T-helper 2 cell treated with Interferon-gamma antibody and Interleukin-4, amounts not matched to agents 5 μg/mL and 100 μg/mL, for 36 hours (primary cell): ENCODE measurements at places on chromosomes 16 and 17.

DNA sequence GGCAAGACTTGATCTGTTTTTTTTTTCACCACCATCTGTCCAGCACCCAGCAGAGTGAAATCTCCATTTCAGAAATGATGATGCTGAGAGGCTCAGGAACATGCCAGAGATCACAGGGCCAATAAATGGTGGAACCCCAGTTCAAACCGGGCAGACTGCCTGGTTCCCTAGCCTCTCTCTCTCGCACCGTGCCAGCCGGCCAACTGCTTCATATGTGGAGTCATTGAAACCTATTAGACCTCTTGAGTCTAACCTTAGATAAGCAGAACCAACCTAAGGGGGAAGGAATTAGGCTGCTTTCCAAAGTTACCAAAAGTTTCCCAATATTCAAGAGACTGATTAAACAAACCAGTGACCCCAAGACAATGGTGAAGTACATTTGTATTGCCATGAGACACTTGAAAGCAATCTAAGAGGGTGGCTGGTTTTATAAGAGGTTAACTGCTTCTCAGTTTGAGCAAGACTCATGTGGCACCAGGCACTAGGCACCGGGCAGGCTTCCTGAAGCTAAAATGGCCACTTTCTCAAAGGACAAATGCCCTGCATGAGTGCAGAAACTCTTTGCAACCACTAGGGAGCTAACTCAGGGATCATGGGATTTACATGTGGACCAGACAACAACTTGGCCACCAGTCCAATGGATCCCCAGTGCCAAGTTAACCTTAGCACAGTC, 18.4 kb downstream of the TOX3 start:
- no peak for DNase-seq

DNA sequence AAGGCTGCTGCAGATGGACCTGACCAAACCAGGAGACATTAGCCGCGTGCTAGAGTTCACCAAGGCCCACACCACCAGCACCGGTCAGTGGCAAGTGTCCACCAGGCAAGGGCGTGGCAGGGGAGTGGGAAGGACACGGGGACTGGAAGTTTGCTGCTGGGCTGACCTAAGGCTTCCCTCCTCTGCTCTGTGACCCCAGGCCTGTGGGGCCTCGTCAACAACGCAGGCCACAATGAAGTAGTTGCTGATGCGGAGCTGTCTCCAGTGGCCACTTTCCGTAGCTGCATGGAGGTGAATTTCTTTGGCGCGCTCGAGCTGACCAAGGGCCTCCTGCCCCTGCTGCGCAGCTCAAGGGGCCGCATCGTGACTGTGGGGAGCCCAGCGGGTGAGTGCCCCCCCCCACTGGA, 4.8 kb downstream of the HSD11B2 start:
- no peak for DNase-seq

DNA sequence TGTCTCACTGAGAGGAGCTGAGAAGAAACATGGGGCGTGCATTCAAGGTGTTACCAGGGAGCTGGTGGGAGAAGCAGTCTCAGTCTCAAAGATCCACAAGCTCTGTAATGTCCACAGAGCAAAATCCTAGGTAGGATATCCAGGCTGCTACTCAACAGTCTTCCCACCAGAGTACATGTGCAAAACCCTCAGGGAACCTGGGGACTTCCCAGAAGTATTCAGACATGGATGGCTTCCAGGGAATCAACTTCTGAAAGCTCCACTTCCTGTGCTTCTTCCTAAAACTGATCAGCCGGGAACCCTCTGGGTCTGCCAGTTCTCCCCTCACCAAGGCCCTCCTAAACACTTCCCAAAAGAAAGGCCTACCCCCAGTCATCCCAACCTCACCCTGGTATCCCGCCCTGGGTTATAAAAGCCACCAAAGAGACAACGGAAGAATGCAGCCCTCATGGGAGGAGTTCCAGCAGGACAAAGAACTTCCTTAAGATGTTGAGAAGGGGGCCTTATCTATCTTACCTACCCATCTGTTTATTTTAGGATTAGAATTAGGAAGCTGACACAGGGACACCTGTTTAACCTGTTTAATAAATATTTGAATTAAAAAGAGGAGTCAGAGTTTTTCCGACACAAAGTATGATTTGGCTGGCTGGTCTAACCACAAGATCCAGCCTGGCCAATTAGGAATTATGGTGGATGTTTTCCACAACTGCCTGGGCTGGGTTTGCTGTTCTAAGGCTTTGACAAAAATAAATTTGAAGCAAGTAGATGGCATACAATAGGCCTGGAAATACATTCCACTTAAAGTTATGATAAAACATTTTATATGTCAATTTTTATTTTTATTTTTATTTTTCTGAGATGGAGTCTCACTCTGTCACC, 37.0 kb downstream of the CUEDC1 start:
- no peak for DNase-seq

- peak; percentile 87 for DNase-seq
These were observed 129.5 kb downstream of the ANKRD11 start for GRCh38 chr16:89360760-89361435.

- no peak for DNase-seq
These were observed 16.5 kb downstream of the YPEL2 start for GRCh38 chr17:59347975-59348391.

- no peak for DNase-seq
These were observed 286.7 kb upstream of the CDH5 start for GRCh38 chr16:66079671-66080334.

GRCh38 chr17:82864713-82865248, 25.0 kb upstream of the ZNF750 start:
- no peak for DNase-seq

DNA sequence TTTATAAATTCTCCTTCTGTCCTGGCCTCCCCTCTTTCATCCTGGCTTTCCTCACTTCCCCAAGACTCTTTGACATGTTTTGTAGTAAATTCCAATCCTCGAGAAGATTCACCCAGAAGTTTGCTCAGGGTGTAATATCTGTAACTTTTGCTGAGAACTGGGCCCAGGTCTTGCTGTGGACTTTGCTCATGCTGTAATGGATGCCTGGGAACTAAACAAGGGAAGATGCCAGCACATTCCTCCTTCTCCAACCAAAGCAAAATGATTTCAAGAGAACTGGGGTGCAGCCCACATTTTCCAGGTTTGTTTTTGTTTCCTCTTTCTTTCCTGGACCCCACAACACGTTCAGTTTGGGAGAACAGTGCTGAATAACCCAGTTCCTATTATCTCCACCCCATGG, 6.6 kb upstream of the SALL1 start:
- no peak for DNase-seq

DNA sequence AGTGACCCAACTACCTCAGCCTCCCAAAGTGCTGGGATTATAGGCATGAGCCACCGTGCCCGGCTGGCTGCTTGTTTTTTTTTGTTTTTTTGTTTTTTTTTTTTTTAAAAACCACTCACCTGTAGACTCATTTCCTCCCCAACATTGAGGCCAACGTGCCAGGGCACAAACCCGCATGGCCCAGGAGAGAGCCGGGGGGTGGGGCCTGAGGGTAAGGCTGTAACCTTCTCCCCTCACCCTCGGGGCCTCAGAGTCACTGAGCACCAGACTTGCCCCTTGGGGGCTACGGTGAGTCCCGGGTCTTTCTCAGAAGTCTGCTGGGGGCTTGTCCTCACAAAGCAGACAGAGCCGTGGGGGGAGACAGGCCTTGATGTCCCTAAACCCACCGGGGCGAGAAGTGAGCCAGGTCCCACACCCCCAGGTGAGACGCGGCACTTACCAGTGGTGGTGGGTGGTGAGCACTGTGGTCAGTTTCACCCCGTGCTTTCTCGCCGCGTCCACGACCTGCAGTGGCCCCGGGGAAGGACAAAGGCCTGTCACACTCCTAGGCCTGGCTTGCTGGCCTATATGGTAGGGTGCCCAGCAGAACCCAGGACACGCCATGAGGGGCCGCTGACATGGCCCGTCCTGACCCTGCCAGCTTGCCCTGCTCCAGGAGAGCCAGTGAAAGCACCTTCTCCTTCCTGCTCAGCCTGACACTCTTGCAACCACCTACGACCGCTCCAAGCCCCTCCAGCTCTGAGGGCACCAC, 4.6 kb downstream of the HAGH start:
- no peak for DNase-seq

DNA sequence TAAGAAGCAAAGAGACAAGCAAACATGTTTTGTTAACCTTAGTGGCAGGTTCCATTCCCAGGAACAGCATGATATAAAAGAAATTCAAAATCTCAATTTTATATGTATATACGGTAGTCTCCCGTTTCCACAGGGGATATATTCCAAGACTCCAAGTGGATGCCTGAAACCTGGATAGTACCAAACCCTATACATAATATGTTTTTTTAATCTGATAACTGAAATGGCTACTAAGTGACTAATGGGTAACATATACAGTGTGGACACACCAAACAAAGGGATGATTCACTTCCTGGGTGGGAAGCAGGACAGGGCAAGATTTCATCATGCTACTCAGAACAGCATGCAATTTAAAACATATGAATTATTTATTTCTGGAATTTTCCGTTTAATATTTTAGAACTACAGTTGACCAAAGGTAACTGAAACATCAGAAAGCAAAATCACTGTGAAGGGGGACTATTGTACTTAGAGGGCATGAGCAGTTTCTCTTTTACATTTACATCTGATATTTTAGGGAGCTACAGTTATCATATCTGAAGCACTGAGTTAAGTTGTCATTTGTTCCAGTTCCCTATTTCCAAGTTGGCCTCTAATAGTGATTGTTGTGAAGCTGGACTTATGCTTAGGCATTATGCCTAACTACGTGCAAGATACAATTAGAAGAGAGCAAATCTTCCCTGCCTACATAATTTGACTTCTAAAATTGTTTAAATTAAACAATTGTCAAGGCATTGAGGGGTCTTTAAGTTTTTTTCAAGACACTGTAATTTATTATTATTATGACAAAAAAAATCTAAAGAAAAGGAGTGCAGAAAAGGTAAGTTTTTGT, 34.1 kb upstream of the ABCA6 start:
- DNase-seq = no peak

GRCh38 chr16:1645914-1646525, 32.1 kb upstream of the JPT2 start:
- DNase-seq = peak; percentile 47

- no peak for DNase-seq
These were observed 52.5 kb downstream of the TEKT5 start for GRCh38 chr16:10641953-10642949.

GRCh38 chr16:57184887-57185445, 873 bp downstream of the PSME3IP1 start:
- no peak for DNase-seq

DNA sequence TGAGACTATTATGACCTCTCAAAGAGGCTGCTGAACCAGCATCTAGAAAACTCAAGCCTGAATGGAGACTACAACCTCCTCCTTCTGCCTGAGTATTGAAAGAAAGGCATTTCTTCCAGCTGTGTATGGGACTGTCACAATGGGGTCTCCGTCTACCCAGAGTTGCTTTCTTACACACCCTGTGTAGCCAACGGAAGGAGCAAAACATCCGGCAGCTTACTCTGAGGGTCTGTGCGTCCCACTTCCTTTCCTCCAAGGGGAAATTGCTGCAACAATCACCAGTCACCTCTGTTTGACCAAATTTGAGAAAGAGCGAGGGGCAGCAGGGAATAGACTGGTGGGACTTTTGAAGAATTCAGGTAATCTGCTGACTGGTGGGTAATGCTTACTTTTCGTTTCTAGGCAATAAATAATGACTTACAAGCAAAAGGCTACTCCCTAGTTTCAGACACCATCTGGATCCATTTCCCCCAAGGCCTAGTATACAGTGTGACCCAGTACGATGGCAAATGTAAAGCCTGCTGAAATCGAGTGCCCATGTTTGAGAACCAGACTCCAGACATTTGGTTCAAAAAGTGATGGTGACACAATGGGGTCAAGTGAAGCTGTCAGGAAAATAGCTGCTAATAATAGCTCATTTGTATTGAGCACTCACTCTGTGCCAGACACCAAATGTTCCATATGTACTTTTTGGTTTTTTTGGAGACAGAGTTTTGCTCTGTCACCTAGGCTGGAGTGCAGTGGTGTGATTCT, 81.7 kb downstream of the YPEL2 start:
- no peak for DNase-seq

GRCh38 chr16:11435576-11435975, 90.3 kb downstream of the RMI2 start:
- no peak for DNase-seq

GRCh38 chr16:1141191-1141590, 11.7 kb upstream of the CACNA1H start:
- no peak for DNase-seq

GRCh38 chr16:19566362-19566761, 10.9 kb downstream of the VPS35L start:
- DNase-seq = no peak

GRCh38 chr16:24939738-24940137, 75.4 kb downstream of the ARHGAP17 start:
- DNase-seq = no peak

DNA sequence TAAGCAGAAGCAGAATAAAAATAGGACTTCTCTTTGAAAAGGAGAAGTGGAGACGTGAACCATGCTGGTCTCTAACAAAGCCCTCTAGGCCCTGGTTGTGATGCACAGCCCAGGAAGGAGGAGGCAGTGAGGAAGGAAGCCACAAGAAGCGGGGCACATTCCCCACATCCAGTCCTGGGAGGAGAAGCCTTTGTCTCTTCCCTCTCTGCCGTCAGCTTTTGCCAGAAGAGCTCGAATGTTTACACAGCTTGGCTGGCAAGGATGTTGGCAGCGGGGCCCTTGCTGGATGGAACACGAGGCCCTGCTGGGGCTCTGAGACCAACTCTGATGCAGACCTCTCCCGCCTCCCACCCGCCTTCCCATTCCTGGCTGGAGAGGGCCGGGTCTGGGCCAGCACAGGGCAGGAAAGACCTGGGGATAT, 91.3 kb downstream of the MAF start:
- DNase-seq = no peak

DNA sequence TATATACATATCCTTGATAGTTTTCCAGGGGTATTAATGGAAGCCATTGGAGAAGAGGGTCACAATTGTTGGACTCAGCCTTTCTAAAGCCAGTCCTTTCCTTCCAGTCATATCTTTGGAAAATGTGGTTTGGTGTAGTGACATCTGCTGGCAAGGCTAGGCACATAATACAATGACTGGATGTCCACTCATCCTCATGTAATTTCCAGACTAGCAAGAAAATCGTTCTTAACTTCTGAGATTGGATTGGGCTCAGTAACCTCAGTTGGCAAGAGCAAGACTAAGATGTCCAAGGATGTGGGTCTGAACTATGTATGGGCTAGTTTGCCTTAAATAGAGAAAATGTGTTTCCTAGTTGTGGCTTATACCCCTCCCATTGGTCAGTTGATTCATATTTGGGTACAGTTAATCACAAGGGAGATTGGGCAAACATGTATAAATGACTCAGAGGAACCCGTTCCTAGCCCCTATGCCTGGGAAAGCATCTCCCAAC, 8.7 kb upstream of the KAT7 start:
- peak; percentile 16 for DNase-seq
